ENCODE measurements at places on chromosomes 11 and 22. TPM values are rescaled to one million over a fixed set of nuclear protein-coding genes. Genes with fewer than 3 reads are reported as not detected.

GRCh38 chr22:19612866-19613572 lies 88.8 kb upstream of the CLDN5 start:
- no peaks in the 10 kb centered on the region for H3K27me3 ChIP-seq
- no peaks in the 10 kb centered on the region for H3K36me3 ChIP-seq
- H3K4me3 ChIP-seq, result no peak overlapping the region
- no peak for DNase-seq
- H3K4me1 ChIP-seq, result peaks cover 47% of the 10 kb centered on the region

- H3K4me3 ChIP-seq, result no peak overlapping the region
- H3K4me1 ChIP-seq, result no peaks in the 10 kb centered on the region
- H3K36me3 ChIP-seq, result no peaks in the 10 kb centered on the region
- H3K27me3 ChIP-seq, result peaks cover 6% of the 10 kb centered on the region
- no peak for DNase-seq
- no peak overlapping the region for H3K27ac ChIP-seq
Observed at GRCh38 chr22:28031383-28031922, 112.4 kb upstream of the PITPNB start.

DNA sequence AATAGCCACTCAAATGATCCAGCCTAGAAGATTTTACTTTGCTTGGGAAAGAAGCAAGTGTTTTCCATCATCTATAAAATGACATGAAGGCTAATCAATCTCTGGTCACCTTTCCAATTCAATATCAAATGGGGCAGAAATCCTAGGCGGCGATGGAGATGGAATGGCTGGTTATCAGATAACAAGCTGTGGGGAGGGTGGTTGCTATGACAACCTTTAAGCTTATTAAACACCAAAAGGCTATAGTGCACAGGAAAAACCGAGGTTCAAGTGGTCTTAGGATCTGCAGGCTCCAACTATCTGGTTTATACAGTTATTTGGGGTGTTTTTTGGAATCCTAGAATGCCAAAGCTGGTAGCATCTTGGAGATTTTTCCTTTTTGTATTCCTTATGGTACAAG lies 13.9 kb upstream of the BSX start:
- no peak overlapping the region for H3K27ac ChIP-seq
- no peak overlapping the region for H3K4me3 ChIP-seq
- H3K36me3 ChIP-seq, result no peaks in the 10 kb centered on the region
- H3K27me3 ChIP-seq, result peaks cover 5% of the 10 kb centered on the region
- no peak for DNase-seq
- H3K4me1 ChIP-seq, result peaks cover 13% of the 10 kb centered on the region

GRCh38 chr11:78438298-78438975 lies 20.8 kb upstream of the GAB2 start:
- H3K27me3 ChIP-seq, result no peaks in the 10 kb centered on the region
- DNase-seq, result no peak
- no peaks in the 10 kb centered on the region for H3K4me1 ChIP-seq
- H3K27ac ChIP-seq, result no peak overlapping the region
- H3K4me3 ChIP-seq, result no peak overlapping the region

DNA sequence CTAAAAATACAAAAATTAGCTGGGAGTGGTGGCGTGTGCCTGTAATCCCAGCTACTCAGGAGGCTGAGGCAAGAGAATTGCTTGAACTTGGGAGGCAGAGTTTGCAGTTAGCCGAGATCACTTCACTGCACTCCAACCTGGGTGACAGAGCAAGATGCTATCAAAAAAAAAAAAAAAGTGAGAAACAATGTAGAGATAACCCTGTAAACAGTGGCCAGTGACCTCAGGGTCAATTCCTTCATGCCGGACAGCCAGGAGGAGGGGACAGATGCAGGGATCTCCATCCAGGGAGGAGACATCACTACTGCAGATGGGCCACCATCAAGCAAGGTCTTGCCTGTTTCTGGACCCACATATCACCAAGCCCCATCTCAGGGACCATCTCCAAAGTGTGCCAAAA lies 10.2 kb downstream of the CFL1 start:
- no peak for DNase-seq
- H3K36me3 ChIP-seq, result peaks cover 14% of the 10 kb centered on the region
- H3K4me3 ChIP-seq, result no peak overlapping the region
- no peak overlapping the region for H3K27ac ChIP-seq
- H3K27me3 ChIP-seq, result peaks cover 13% of the 10 kb centered on the region

GRCh38 chr11:24005202-24005876 lies 491.5 kb upstream of the LUZP2 start:
- peaks cover 5% of the 10 kb centered on the region for H3K36me3 ChIP-seq
- no peak overlapping the region for H3K27ac ChIP-seq
- H3K27me3 ChIP-seq, result no peaks in the 10 kb centered on the region
- no peak overlapping the region for H3K4me3 ChIP-seq

DNA sequence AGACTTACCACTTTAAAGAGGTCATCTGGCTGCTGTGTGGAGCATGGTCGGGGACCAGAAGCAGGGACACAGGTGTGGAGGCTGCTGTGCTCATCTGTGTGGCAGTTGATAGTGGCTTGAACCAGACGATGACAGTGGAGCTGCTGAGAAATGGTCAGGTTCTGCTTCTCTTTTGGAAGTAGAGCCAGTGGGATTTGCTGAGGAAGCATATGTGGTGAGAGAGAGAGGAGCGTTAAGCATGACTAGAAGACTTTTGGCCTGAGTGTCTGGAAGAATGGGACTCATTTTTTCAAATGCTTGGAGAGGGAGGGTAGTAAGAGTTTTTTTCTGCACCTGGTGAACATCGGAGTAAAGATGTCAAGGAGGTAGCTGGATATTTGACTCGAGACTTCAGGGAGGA lies 12.5 kb upstream of the SREBF2 start:
- no peak for DNase-seq
- H3K27ac ChIP-seq, result peak overlapping the region; percentile 20
- no peak overlapping the region for H3K4me3 ChIP-seq
- no peaks in the 10 kb centered on the region for H3K27me3 ChIP-seq
- peaks cover 25% of the 10 kb centered on the region for H3K4me1 ChIP-seq

- H3K4me1 ChIP-seq, result peaks cover 57% of the 10 kb centered on the region
- H3K36me3 ChIP-seq, result no peaks in the 10 kb centered on the region
- no peak overlapping the region for H3K27ac ChIP-seq
- H3K27me3 ChIP-seq, result peaks cover 59% of the 10 kb centered on the region
- no peak for DNase-seq
Observed at GRCh38 chr22:26610072-26610958, 7.5 kb downstream of the CRYBB1 start.

CYTH4 gene
- 0.11 TPM for total RNA-seq

CLTCL1 gene
- 15.5 TPM for total RNA-seq

WT1 gene
- 0.09 TPM for total RNA-seq
